ENCODE measurements at places on chromosomes 7 and 10.

GRCh38 chr7:43764807-43765491 lies 6.5 kb downstream of the BLVRA start:
- DNase-seq = no peak

DNA sequence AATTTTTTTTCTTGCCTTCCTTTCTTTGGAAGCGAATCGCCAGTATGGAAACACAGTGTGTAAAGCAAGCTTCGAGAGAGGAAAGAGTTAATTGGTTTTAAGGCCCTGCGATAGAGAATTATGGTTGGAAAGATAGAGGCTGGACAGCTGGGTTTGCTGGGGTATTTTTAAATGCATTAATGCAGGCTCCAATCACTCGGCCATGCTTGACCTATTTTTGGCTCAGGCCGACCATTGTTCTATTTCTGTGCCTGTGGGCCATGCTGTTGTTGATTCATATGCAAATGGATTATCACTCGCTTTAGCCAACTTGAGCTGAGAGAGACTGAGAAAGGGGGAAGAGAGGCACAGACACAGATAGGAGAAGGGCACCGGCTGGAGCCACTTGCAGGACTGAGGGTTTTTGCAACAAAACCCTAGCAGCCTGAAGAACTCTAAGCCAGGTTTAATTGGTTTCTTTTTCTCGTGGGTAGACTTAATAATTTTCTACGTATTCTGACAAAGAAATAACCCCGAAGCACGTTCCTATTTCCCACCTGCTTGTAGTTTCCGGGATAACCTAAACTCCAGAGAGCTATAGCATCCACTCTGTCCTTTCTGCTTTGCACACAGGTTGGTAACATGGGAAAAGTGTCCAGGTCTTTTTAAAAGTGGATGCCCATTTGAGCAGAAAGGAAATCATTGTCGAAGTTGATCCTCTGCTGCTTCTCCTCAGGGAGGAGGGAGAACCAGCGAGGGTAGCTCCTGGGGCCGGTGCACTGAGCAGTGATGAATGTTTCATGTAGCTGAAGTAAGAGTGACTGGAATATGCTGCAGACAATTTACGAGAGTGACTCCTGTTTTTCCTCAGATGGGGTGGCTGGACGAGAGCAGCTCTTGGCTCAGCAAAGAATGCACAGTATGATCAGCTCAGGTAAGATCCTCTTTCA lies at the start of gene HDAC9:
TSS of gene HDAC9 (plus strand) at position 338 of the 929 bp plus-strand sequence. CDS start at position 892, 554 bp downstream.
- peak; percentile 29 for DNase-seq

DNA sequence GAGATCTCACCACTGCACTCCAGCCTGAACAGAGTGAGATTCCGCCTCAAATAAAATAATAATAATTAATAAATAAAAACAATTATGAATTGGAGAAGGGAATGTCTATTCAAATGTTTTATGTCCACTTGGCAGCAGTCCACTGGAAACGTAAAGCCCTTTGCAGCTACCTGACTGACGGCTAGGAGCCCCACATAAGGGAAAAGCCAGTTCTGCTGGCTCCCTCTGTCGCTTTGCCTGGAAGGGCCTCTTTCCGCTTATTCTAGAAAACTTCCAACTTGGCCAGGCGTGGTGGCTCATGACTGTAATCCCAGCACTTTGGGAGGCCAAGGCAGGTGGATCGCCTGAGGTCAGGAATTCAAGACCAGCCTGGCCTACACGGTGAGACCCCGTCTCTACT lies 6.1 kb upstream of the TNS3 start:
- DNase-seq = no peak

- DNase-seq = no peak
Observed at GRCh38 chr10:48623607-48624132, 18.8 kb upstream of the ARHGAP22 start.

- no peak for DNase-seq
Observed at GRCh38 chr7:150924369-150924781, 53.7 kb downstream of the KCNH2 start.

- no peak for DNase-seq
Observed at GRCh38 chr10:17250736-17251135, 22.7 kb downstream of the VIM start.

GRCh38 chr7:35799846-35800717 lies 775 bp upstream of the SEPTIN7 start:
- DNase-seq = peak; percentile 23

GRCh38 chr10:44792119-44792775 lies 118.9 kb upstream of the TMEM72 start:
- no peak for DNase-seq

DNA sequence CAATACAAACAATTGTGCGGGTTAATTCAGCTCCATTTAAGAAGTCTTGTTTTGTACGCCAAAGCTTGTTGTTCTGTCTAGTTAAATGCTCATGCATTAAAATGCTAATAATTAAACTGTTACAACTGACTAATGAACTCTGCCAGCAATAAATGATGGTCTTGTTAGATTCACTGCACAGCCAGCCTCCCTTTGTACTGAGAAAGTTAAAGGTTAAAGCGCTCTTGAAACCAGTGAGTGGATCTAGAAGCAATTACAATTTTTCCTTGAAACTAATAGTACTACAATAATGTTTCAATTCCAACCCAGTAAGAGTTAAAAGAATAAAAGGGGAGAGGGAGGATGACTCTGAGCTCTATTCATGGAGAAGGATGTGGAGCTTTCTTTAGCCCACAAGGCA lies 233.0 kb downstream of the EMX2 start:
- no peak for DNase-seq

DNA sequence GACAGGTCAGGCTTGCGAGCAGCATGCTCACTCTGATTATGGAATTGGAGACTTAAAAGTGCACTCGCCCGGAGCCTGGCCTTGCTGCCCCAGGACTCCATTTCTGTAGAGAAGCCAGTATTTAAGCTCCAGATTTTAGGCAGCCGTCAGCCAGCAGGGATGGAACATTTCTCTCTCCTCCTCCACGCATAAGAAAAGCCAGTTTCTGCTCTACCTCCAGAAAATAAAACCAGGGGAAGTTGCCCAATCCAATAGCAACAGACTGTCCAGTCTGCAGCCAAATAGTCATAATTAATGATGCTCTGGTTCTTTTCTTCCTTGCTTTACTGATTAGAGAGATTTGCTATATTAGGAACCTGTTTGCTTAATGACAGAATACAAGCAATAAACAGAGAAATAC lies 203.2 kb downstream of the GFRA1 start:
- DNase-seq = no peak

DNA sequence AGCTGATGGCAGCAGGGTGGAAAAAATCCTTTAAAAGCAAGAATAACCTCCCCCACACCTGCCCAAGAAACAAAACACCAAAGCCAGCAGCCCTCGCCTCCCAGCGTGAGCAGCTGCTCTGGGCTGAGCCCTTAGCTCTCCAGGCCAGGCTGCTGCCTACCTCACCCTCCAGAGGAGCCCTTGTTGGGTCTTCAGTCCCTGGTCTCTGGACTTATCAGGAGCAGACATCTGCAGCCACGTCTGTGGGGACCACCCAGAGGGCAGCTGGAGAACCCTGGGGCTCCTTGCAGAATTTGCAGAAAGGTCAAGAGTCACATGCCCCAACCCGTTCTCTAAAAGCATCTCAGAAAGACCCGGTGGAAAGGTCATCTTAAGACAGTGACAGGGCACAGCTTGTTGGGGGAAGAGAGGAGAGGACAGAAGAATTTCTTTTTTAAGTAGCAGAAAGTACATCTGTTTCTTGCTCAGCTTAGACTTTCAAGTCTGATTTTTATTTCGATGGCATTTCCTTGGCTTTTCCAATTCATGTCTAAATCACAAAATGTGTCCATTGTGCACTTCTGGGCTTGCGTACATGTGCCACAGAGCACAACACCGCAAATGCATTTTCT lies 425.7 kb upstream of the NFE2L3 start:
- DNase-seq = no peak

DNA sequence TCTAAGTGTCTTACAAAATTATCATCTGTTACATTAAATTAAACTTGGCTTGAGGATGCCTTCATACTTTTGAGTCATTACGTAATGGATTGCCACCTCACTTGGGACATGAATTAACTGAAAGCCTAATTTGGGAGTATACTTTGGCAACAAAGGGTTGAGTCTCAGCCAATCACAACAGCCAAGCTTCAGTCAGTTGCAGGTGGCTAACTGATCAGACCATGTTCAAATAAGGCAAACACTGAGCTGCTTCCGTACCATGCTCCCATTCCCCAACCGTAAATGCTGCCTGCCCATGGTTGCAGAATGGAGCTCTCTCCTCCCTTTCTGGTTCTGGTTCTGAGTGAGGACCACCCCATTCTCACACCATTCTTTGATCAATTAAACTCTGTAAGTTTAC lies 92.9 kb upstream of the STK17A start:
- DNase-seq = no peak

GRCh38 chr7:127995156-127995880 lies 35.9 kb downstream of the LRRC4 start:
- DNase-seq = no peak

- DNase-seq = no peak
Observed at GRCh38 chr7:144037414-144038035, 11.2 kb upstream of the OR2A5 start.

- no peak for DNase-seq
Observed at GRCh38 chr10:14383266-14383665, 52.5 kb upstream of the FRMD4A start.

Data from NCI-H1436 treated with DMSO at 0.1 percent for 48 hours (cell line).